ENCODE measurements at places on chromosomes 5 and 9.

- DNase-seq = no peak
Measured at GRCh38 chr9:31389075-31389474, 995.4 kb upstream of the ACO1 start.

DNA sequence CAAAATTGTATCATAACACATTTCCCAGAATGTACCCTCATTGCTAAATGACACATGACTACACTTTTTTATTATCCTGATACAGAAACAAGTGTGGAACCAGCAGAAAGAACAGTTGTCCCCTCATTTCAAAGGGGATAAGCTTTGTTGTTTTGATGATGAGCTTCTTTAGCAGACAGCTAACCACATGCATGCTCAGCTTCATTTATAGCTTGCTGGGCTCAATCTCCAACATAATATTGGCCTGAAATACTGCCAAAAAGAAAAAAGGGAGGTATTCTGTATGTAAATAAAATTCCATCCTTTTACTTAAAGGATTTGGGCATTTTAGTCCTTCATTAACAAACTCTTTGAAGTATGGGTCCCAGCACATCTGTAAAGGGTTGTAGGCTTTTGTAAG is 120.4 kb downstream of the SPATA31D1 start:
- DNase-seq = no peak

GRCh38 chr5:62900976-62901375 is 322.4 kb downstream of the LRRC70 start:
- DNase-seq = no peak

DNA sequence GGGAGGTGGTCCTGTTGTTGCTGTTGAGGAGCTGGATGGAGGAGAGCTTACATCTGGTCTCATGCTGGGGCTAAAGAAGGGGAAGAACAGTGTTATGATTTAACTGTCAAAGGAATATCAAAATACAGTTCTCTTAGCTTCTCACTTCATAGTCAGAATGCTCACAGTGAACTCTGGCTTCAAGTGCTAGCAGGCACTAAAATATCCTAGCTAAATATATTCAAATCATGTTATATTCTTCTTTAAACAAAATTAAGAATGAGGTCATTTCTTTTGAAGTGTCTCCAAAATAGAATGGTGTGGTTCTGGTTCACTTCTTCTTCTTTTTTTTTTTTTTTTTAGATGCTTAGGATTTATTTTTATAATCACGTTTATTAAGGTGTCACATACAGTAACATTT is 89.4 kb downstream of the NR3C1 start:
- DNase-seq = no peak

- DNase-seq = no peak
Measured at GRCh38 chr9:21524099-21524830, 42.2 kb upstream of the IFNE start.

DNA sequence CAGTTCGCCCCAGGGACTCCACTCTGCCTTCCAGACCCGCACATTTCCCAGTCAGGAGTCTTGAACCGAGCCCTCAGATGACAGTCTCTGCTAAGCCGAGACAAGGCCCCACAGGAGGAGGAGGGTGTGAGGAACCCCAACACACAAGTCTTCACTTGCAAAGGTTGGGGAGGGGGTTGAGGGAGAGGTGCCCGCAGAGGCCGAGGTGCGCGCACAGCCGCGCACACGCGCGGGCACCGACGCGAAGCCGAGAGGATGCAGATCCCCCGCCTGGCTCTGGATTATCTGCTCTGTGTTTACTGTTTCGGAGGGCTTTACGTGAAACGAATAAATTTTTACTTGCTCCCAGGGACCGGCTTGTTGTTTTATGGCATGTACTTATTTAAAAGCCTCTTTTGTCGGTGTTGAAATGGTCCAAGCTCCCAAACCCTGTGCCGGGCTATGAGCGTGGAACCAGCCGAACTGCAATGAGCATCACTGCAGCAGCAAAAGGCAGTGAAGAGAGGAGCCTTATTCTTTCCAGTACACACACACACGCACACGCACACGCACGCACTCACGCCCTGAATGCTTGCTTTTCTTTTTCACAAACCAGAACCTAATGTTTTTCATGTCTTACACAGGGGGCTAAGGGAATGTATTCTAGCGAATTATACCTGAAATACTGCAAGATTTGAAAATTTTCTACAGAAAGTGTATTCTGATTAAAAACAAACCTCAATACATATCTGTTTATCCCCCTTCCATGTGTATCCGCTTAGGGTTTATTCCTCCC is 297.7 kb downstream of the PARP8 start:
- no peak for DNase-seq

GRCh38 chr5:137016783-137017324 is 482.3 kb downstream of the SPOCK1 start:
- DNase-seq = no peak

- no peak for DNase-seq
Measured at GRCh38 chr5:122492675-122493074, 180.6 kb downstream of the SNCAIP start.

GRCh38 chr5:5967373-5967772 is 411.0 kb downstream of the MED10 start:
- DNase-seq = no peak

DNA sequence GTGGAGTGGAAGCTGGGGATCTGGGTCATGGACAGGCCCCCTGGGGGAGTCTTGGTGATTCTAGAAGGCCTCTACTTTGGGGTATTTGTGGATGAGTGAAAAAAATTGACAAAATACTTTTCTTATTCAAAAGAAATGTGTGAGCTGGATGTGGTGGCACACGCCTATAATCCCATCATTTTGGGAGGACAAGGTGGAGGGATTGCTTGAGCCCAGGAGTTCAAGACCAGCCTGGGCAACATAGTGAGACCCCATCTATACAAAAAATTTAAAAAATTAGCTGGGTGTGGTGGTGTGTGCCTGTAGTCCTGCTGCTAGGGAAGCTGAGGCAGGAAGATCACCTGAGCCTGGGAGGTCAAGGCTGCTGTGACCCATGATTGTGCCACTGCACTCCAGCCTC is 6.6 kb upstream of the NCS1 start:
- DNase-seq = no peak

DNA sequence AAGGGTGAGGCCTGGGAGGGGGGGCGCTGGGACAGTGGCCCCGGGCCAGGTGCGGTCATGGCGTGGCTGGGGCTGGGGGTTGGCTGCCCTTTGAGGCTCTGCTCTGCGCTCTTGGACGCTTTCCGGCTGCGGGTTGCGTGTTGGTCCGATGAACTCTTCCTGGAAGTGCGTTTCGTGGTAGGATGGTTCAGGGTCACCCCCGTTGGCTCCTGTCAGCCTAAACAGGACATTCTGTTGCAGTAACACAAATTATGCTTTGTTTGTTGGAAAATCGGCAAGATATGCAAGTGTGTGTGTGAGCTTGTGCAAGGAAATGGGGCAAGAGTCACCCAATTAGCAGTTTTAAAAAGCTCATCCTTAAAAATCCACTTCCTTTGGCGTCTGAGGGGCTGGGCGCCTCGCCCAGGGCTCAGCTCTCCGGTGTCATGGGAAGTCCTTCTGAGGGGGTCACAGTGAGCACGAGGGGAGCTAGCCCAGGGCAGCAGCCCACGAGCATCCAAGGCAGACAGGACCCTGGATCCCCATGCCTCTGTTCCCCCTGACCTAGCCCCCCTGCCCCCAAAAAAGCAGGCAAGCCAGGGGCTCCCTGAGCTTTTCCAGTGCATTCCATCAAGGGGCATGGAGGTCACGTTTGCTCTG is 22.2 kb upstream of the RNU6ATAC start:
- peak; percentile 64 for DNase-seq

DNA sequence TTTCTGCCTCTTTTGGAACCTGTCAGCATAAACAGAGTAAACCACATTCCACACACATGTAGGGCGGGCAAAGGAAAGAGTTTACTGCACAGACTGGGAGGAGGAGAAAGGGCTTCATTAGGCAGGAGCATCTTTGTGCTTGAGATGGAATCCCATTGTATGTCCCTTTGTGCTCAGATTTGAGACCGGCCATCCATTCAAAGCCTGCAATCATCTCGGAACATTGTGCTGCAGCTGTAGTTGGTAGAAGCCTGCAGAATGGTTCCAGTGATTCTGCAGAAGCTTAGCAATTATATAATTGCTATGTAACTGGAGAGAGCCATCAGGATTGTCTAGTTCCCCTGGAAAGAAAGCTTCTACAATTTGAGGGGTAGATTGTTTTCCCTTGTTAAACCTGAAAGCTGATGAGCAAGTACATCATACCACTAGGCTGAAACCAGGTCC is 16.5 kb downstream of the ZNF462 start:
- DNase-seq = no peak

- DNase-seq = no peak
Measured at GRCh38 chr5:68519143-68519542, 303.6 kb downstream of the PIK3R1 start.

DNA sequence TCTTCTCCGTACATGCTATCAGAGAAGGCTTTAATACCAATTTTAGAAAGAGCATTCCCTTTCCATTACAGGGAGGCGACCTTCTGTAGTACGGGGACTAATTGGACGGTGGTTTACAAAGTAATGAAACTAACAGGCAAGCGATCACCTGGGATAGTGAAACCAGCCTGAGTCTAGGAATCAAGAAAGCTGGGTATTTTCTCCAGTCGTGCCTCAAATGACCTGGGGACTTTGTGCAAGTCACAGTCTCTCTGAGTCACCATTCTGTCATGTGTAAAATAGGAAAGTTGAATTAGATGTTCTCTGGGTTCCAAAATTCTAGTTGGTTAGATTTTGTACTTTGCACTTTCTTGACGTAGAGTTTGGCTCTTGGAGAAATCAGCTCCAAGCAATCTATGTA is 22.7 kb upstream of the SSBP2 start:
- no peak for DNase-seq

DNA sequence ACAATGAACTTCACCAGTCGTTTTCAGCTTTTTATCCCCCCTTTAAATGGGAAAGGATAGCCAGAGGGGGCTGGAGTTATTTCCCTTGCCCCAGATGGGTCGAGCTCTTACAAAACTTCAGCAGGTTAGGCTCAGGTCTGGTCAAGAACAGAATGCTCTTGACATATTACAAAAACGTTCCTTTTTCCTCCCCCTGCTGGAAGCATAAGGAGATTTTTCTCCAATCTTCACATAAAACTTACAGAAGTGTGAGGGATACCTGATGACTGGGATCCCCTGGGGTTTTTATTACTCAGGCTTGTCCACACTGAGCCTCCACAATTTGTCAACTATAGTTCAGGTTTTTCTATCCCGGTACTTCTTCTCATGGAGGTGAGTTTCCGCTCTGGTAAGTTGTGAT is 60.8 kb downstream of the CSF2 start:
- no peak for DNase-seq
